ENCODE measurements at places on chromosomes 1 and 21. TPM values are rescaled to one million over a fixed set of nuclear protein-coding genes. Genes with fewer than 3 reads are reported as not detected.

- peak; percentile 52 for DNase-seq
These were observed 59.8 kb downstream of the IL12RB2 start for GRCh38 chr1:67367370-67368045.

The ADGRB2 gene
- 8.3 TPM for total RNA-seq

GRCh38 chr1:165152109-165152508 lies 204.4 kb downstream of the LMX1A start:
- DNase-seq: no peak

- peak; percentile 97 for DNase-seq
These were observed 24.8 kb downstream of the ATPAF1 start for GRCh38 chr1:46643368-46643775.

DNA sequence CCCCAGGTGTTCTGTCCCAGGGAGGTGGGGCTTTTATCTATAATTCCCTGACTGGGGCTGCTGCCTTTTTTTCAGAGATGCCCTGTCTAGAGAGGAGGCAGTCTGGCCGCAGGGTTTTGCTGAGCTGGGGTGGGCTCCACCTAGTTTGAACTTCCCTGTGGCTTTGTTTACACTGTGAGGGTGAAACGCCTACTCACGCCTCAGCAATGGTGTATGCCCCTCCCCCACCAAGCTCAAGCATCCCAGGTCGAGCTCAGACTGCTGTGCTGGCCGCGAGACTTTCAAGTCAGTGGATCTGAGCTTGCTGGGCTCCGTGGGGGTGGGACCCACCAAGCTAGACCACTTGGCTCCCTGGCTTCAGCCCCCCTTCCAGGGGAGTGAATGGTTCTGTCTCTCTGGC lies 124.3 kb downstream of the CENPF start:
- DNase-seq: peak; percentile 8

GRCh38 chr1:221897321-221897721 lies 155.4 kb upstream of the DUSP10 start:
- peak; percentile 89 for DNase-seq

DNA sequence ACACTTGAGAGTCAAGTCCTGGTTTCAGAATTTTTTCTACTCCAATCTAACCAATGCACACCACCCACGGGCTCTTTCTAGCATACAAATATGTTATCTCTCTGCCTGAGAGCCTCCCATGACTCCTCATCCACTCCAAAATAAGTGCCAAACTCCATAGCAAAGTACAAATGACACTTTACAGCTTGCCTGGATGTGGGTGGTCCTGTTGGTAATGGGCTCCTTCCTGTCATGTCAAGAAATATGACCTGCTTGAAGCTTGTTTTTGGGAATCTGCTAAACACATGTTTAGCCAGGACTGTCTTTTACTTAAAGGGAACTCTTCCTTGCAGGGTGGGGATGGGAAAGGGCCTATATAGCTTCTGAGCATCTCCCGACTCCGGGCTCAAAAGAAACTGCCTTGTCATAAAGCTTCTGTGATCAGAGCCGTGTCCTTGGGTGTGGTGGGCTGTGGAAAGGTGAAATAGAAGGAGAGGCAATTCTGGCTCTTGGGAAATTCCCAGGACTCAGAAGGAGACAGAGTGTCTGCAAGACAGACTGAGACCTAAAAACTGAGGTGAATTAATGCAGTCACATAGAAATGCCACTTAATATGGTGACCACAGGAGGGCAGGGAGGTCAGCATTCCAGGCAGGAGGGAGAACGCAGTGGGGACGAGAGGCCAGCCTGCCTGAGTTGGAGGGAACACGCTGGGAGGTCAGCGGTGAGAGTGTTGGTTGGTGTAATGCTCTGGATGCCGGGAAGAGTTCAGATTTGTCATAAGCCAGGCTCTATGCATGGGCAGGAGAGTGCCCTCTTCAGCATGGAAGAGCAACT lies 6.1 kb upstream of the IGFN1 start:
- DNase-seq: peak; percentile 87

- DNase-seq: peak; percentile 54
These were observed 655.0 kb upstream of the CAMK1G start for GRCh38 chr1:208928349-208929010.

- peak; percentile 78 for DNase-seq
These were observed 12.4 kb downstream of the ARPC5 start for GRCh38 chr1:183622884-183623785.

- no peak for DNase-seq
These were observed 78.6 kb downstream of the LAMC1 start for GRCh38 chr1:183101841-183102276.

GRCh38 chr1:15950302-15950701 lies 25.6 kb downstream of the ZBTB17 start:
- DNase-seq: no peak

DNA sequence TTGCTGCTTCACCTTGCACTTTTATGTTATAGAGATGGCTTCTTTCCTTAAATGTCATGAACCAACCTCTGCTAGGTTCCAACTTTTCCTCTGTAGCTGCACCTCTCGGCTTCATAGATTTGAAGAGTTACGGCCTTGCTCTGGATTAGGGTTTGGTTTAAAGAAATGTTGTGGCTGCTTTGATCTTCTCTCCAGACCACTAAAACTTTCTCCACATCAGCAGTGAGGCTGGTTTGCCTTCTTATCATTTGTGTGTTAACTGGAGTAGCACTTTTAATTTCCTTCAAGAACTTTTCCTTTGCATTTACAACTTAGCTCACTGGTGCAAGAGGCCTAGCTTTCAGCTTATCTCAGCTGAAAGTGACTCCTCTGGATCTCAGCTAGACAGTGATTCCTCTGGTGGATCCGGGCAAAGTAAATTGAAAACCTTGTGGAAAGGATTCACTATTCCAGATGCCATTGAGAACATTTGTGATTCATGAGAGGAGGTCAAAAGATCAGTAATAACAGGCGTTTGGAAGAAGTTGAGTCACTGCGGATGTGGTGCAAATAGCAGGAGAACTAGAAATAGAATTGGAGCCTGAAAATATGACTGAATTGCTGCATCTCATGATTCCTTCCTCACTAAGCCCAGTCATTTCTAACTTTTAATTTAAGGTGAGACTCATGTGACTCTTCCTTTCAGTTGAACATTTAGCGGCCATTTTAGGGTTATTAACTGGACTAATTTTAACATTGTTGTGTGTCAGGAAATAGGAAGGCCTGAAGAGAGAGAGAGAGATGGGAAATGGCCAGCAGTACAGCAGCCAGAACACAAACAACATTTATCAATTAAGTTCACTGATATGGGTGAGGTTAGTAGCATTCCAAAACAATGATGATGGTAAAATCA lies 16.2 kb upstream of the RGS1 start:
- peak; percentile 99 for DNase-seq

The FAM3B gene
- not detected for total RNA-seq

DNA sequence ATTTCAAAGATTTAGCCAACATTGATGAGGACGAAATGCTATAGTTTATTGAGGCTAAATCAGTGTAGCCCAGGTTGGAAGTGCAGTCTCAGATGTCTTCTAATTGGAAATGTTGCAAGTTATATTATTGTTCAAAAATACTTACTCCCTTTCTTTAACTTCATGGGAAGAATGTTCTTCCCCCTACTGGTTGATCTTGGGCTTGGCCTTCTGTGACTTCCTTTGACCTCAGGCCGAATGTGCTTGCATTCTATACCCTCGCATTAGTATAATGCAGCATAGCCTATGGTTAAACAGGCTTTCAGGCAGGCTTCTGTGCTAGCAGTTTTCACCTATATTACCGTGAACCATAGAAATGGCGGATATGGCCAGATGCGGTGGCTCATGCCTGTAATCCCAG lies 77.3 kb downstream of the RPE65 start:
- no peak for DNase-seq

GRCh38 chr1:209326831-209327230 lies 256.7 kb upstream of the CAMK1G start:
- DNase-seq: peak; percentile 9

The ODR4 gene
- 21.2 TPM for total RNA-seq

The FMO1 gene
- not detected for total RNA-seq

The CRNN gene
- total RNA-seq: not detected

The FBXO2 gene
- 7.5 TPM for total RNA-seq

GRCh38 chr1:238457610-238458009 lies 566.9 kb upstream of the ZP4 start:
- no peak for DNase-seq

The DCDC2B gene
- total RNA-seq: not detected

The FTCD gene
- total RNA-seq: not detected

DNA sequence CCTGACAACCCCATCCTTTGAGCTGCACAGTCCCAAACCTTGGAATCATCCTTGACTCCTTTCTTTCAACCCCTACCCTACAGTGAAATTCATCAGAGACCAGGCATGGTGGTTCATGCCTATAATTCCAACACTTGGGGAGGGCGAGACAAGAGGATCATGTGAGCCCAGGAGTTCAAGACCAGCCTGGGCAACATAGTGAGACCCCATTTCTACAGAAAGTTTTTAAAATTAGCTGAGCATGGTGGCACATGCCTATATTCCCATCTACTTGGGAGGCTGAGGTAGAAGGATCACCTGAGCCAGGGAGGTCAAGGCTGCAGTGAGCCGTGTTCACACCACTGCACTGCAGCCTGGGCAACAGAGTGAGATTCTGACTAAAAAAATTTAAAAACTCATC lies 34.5 kb downstream of the RERE start:
- DNase-seq: no peak

DNA sequence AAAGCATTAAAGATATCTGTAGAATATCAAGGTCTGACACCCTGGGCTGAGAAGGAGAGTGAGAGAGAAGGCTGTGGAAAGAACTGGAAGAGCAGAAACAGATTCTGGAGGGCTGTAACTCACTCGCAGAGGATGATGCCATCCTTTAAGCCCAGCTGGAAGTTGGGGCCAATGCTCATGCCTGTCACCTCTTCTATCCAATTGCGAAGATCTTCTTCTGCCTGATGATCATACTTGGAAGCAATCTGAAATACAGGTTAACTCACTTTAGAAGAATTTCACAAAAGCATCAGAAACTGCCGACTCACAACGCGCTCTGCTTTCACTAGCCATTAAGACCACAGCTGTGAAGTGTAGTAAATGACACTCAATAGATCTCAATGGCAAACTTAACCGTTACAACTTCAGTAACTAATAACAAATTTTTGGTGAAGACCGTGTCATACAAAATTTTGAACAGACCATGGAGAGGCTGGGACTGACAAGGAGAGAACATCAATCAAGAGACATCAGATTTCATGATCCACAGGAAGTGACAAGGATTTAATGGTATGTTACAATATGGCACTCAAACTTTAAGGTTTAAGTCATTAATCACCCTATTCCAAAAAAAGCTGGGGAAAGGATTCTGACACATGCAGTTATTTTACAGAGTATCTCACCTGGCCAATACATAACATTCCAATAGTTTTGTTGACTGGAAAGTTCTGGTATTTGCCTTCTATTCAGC lies 23.5 kb downstream of the CNN3 start:
- DNase-seq: peak; percentile 31
